Endothelial cell of umbilical vein (primary cell): ENCODE measurements at places on chromosomes 5 and 9. TPM values are rescaled to one million over a fixed set of nuclear protein-coding genes. Genes with fewer than 3 reads are reported as not detected.

GRCh38 chr5:95045181-95045965, 239.5 kb downstream of the MCTP1 start:
- DNase-seq = no peak

DNA sequence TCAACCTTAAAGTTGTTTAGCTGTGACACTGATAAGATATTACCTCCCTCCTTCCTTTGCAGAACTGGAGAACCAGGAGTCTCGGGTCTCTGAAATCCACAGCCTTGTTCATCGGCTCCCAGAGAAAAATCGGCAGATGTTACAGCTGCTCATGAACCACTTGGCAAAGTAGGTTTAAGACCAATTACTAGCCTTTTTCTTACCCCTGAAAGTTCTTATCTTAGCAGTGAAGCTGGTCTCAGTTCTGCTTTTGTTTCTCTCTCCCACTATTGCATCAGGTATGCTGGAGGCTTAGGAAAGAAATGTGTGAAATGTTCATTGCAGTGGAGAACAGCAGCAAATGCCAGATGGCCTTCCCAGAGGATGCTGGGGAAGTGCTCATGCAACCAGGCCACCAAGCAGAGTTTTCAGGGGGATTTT, 287.4 kb downstream of the ARHGAP26 start:
- DNase-seq = no peak

GRCh38 chr5:127580731-127581130, 63.3 kb downstream of the PRRC1 start:
- no peak for DNase-seq

DNA sequence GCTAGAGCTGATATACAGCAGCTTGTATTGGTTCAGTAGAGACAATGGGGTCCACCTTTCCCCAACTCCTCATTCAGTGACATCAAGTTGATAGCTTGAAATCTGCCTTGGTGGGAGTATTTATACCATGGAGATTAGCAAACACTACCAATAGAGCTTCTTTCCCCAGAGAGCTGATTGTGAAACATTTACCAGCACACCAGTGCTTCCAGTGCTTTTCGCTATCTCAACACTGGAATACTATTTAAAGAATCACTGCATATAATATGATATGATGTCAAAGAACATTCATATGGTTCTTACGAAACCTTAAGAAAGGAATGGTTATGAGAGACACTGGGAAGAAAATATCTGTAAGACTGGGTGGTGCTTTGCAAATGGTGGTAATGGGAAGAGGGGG, 21.8 kb upstream of the RNF145 start:
- DNase-seq = no peak

DNA sequence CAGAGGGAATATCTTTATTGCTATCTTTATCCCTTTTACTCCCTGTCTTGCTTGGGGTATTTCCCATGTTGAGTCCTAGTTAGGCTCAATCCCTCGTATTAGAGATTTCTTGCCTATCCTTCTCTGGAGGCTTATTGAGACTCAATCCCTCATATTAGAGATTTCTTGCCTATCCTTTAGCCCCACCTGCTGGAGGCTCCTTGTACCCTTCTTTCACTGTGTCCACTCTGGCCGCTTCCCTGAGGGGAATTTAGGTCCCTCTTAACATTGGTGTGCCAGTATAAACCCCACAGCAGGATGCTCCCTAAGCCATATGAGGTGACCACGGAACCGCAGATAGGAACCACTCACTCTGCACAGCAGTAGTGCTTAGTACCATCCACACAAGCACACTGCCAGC, 110.7 kb upstream of the MAMDC2 start:
- peak; percentile 44 for DNase-seq

DNA sequence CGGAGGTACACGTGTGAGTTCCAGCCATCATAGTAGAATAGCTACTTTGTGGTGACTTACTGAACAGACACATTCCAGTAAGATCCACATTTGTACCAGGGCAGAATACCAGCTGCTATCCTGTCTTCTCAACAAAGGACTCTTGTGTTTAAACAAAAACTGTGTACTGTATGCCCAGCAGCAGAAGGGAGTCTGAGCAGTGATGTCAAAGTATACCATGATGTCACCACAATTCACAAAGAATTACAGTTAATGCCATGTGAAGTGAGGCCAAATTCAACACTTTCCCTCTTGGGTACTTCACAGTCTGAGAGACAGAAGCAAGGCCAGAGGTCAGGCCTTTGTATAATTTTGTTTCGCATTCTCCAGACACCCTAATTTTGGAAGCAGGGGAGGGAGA, 137.0 kb downstream of the ADAMTSL1 start:
- DNase-seq = no peak

- no peak for DNase-seq
Measured at GRCh38 chr5:162068412-162068811, 839 bp downstream of the GABRG2 start.

DNA sequence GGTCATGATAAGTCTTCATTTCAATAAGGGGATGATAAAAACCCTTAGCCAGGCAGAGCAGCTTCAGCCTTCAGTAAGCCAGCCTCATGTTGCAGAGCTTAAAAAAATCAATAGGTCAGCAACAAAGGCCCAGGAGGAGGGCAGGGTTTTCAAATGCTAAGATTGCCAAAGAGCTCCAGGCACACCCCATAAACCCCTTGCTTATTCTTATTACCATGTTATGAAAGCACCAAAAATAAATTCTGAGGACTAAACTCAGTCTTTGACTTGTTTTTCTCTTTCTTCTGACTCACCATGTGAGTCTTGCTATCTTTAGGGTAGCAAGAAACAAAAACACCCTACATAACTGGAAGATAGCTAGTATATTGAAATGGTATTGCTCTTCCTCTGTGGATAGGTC, 317.1 kb downstream of the KCTD16 start:
- no peak for DNase-seq

- peak; percentile 71 for DNase-seq
Measured at GRCh38 chr9:95626885-95627558, 110.3 kb upstream of the PTCH1 start.

- no peak for DNase-seq
Measured at GRCh38 chr5:59134471-59135163, 551.7 kb downstream of the RAB3C start.

- no peak for DNase-seq
Measured at GRCh38 chr5:139204196-139204595, 6.0 kb upstream of the SIL1 start.

- DNase-seq = no peak
Measured at GRCh38 chr9:96522366-96522765, 72.4 kb downstream of the HABP4 start.

DNA sequence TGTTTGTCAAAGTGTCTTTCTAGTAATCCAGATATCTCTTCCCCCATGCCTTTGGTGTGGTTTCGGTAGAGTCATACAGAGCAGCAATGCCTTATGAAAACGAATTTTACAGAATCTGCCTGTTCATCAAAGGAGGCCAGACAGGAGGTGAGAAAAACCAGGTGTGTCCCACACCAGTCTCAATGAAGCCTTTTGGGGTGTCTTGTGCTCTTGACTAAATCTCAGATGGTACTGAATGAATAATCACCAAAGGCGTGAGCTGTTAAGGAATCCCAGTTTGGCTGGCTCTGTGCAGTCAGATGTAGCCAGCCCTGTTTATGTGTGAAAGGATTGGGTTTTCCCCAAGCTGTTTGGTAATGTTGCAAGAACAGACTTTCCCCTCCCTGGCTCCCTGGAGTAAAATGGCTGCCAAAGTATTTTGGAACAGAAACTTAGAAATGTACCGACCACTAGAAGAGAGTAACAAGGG, 70.8 kb upstream of the CDKN2B start:
- no peak for DNase-seq

DNA sequence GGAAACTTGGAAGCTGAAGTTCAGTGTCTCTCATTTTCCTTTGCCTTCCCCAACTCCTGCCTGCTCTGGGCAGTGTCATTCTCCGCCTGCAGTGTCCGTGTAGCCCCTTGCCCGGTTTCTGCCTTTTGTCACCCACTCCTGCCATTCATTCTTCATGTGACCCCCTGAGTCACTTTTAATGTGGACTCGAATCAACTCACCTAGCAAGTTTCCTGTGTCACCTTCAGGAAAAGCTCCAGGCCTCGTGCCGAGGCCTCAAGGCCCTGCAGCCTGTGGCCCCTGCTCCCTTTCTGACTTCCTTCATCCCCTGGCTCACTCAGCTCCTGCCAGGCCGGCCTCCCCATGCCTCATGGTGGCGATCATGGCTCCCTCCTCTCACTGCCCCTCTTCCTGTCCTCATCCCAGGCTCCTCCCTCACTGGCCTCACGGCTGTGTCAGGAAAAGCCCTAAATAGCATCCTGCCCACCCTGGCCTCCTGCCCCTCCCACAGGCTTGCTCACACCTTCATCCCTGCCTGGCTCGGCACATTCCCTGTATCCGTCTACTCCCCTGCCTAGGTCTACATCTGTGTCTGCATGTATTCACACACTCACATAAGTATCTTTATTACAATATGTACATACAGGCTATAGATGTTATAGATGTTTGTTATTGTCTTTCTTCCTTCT, 294.9 kb downstream of the MED10 start:
- DNase-seq = no peak

GRCh38 chr9:15157381-15157780, 149.6 kb downstream of the TTC39B start:
- no peak for DNase-seq

DNA sequence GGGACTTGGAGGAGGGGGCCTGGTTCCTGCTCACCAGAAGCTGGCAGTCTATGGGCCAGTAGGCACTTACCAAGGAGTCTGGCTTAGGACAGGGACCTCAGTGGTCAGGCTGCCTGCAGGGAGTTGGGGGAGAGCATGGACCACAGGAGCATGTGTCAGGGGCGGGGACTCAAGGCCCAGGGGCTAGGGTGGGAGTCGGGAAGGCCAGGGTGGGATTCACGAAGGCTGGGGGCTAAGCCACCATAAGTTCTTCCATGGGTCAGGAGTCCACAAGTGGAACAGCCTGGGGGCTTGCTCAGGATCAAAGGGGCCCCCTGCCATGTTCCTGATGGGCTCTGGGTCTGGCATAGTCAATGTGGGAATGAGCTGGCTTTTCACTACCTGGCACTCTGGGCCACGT, 11.5 kb upstream of the SLC25A48 start:
- no peak for DNase-seq

- DNase-seq = no peak
Measured at GRCh38 chr5:33981408-33982162, 2.9 kb downstream of the SLC45A2 start.

DNA sequence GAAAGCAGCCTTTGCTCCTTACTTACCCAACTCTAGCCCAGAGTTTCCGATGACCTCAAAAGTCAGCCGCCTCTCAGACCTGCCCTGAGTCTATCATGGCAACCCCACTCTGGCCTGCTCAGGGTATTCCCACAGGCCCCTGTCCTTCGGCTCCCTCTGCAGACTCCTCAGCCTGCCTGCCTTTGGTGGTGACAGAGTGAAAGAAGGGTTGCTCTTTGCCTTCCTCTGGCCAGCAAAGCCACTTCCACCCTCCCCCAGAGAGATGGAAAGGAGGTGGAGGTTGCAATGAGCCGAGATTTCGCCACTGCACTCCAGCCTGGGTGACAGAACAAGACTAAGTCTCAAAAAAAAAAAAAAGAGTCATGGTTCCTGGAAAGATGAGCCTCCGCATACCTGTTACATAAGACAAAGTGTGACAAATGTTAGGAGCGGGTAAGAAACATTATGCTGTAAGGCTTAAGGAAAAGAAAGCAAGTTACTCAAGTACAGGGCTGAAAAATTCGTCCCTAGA, 2.3 kb upstream of the SMIM33 start:
- DNase-seq = no peak

GRCh38 chr5:140205952-140206351, 31.0 kb downstream of the CYSTM1 start:
- no peak for DNase-seq

GRCh38 chr5:176541338-176542134, 4.3 kb upstream of the RNF44 start:
- DNase-seq = peak; percentile 47

DNA sequence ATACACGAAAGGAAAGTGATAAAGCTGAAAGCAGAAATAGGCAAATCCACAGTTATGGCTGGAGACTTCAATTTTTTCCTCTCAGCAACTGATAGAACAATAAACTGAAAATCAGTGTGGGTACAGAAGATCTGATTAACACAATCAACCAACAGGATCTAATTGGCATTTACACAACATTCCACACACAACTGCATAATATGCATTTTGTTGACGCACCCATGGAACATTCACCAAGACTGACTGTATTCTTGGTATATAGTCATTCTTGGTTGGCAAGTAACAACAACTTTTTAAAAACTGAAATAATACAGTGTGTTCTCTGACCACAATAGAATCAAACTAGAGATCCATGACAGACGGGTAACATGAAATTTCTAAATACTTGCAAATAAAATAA, 218.7 kb upstream of the S1PR3 start:
- no peak for DNase-seq

HTR1A gene
- total RNA-seq = not detected in 2 replicates

TMEM167A gene
- total RNA-seq = 64.4 and 69.4 TPM in 2 replicates

SEMA5A gene
- 0.04 TPM in 1 of 2 replicates, not detected in the other for total RNA-seq

PCDHGB3 gene
- total RNA-seq = 1.7 and 2.0 TPM in 2 replicates

SLCO4C1 gene
- not detected in 2 replicates for total RNA-seq

ADAMTS19 gene
- total RNA-seq = not detected in 2 replicates

KIF4B gene
- 0.14 and 0.44 TPM in 2 replicates for total RNA-seq

ENHO gene
- total RNA-seq = not detected in 2 replicates

TSSK1B gene
- 0.12 TPM in 1 of 2 replicates, not detected in the other for total RNA-seq

NKD2 gene
- not detected in 2 replicates for total RNA-seq

PCDHGA2 gene
- total RNA-seq = 0.58 and 1.2 TPM in 2 replicates

PDGFRB gene
- total RNA-seq = 1.0 and 1.7 TPM in 2 replicates
